Putamen (tissue), 1 donor: ENCODE measurements at places on chromosomes 3 and 15.

GRCh38 chr15:41133454-41133853 is 17.4 kb upstream of the INO80 start:
- DNase-seq = no peak

- no peak for DNase-seq
Observed at GRCh38 chr3:115806501-115806900, 183.2 kb downstream of the GAP43 start.

DNA sequence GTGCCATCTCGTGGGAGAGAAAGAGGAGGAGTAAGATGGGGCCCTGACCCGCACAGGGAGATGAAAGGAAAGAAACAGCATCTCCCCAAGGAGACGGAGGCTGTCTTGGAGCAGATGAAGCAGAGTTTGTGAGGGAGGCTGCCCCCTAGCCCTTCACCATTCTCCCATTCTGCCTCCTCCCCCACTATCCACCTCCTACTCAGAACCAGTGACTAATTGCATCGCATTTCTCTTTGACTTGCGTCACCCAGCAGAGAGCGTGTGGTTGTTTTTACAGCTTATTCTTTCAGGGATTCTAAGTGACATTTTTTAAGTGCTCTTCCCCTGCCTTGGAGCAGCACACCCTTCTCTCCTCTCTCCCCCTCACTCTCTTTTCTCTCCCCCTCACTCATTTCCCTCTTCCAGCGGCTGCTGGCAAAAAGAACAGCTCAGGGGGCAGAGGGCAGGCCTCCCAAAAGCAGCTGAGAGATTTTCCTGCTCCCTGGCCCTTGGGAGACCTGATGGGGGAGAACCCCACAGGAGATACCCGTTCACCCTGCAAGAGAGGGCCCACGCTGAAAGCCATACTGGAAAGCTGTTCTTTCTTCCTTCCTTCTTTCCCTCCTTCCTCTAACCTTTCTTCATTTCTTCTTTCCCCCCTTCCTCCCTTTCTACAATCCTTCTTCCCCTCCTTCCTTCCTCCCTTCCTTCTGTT is 91.8 kb downstream of the MRPL46 start:
- peak; percentile 81 for DNase-seq

GRCh38 chr3:154664714-154665113 is 234.7 kb upstream of the GPR149 start:
- DNase-seq = no peak

DNA sequence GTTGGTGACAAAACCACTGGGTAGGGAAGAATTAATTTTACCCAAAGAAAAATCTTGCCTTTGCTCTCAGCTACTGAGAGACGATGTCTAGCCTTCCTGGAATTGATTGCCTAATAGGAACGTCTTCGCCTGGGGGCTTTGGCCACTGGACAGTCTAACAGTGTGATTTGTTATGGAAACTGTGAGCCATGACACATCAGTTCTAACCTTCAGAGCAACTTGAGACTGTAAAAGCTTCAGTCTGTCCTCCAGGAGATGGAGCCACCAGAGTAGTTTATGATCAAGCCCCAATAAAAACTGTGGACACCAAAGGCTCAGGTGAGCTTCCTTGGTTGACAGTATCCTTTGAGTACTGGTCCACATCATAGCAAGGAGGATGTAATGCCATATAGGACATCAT is 235.8 kb upstream of the TMCO5A start:
- DNase-seq = no peak

GRCh38 chr15:59346951-59347350 is 25.7 kb downstream of the MYO1E start:
- DNase-seq = no peak

GRCh38 chr3:55059027-55059629 is 131.3 kb upstream of the LRTM1 start:
- DNase-seq = no peak

DNA sequence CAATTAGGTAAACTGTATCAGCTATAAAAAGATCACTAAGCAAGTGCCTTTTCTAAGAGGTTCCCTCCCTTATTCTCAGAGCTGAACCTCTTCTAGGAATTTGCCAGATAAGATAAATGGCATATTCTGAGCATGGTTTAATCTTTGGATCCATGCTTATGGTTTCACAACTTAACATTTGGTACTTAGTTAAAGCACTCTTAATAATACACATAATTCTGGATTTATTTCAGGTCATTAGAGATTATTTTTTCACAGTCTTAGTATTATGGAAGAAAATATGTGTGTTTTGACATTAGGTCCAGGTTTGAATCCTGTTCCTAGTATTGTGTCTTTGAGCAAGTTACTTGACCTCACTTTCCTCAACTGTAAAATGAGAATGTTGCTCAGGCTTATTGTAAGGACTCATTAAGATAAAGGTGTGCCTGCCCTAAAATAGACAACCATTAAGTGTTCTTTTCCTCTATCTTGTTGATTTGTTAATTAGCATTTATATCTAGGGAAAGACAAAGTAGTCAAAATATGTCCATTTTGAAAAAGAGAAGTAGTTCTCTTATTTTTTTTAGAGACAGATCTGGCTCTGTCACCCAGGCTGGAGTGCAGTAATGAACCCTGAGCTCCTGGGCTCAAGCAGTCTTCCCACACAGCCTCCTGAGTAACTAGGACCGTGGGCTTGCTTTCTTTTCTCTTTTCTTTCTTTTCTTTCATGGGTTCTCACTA is 43.4 kb downstream of the TSC22D2 start:
- no peak for DNase-seq

DNA sequence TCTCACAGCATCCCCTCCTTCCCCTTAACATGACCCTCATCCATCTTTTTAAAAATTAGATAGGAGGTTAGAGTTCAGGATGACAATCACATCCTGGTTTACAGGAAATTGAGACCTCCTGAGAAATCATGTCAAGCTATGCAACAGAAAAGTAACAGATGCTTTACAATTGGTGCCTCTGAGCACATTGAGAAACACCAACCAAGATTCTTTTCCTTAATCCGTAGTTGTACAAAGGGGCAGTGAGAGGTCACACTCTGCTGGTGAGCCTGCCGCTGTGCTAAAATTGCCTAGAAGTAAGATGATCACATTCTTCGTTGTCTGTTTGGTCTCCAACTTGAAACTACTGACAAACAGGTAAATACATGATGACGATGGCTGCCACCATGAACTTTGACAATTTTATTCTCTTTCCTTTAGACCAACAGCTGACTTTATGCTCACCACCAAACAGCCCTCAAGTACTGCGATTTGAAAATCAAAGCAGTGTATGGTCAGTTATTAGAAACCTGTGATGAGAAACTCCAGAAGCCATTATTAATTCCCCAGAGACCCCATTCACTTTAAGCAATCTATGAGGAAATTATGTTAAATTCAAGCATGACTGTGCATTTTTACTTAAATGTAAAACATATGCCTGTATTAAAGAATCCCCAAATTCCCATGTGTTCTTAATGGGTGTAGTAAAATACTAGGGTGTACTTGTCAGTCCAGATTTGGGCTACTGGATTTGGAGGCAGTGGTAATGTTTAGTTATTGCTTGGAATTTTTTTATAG is 210.7 kb upstream of the UBE2E1 start:
- DNase-seq = no peak

- no peak for DNase-seq
Observed at GRCh38 chr3:32224016-32224516, 14.4 kb upstream of the CMTM8 start.

- DNase-seq = no peak
Observed at GRCh38 chr15:77464129-77464865, 43.6 kb downstream of the HMG20A start.

- no peak for DNase-seq
Observed at GRCh38 chr3:36707623-36708409, 56.5 kb downstream of the DCLK3 start.

DNA sequence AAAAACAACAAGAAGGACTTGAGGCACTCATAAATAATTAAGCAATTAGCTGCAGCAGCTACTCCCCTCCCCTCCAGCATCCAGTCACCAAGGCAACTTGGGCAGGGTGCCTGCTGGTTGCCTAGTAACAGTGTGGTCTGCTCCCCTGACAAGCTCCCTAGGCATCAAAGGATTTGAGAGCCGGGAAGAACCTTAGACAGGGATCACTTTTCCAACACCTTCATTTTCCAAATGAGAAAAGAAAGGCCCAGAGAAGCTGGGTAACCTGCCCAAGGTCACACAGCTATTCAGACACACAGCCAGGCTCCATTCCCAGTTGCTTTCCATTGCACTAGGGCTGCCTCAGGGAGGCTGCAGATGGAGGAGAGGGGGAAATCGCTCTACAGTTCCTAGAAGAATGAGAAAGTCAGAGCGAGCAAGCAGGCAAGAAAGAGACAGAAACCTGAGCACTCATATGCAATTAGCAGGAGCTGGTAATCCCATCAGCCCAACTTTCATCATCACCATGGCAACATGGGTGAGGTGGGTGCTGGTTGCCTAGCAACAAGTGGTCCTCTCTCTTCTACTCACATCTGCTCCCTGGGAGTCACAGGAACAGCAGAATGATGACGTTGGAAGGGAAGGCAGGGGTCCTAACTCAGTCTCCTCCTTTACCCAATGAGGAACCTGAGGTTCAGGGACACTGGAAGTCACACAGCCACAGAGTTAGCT is 3.6 kb upstream of the EIF4E3 start:
- peak; percentile 77 for DNase-seq

DNA sequence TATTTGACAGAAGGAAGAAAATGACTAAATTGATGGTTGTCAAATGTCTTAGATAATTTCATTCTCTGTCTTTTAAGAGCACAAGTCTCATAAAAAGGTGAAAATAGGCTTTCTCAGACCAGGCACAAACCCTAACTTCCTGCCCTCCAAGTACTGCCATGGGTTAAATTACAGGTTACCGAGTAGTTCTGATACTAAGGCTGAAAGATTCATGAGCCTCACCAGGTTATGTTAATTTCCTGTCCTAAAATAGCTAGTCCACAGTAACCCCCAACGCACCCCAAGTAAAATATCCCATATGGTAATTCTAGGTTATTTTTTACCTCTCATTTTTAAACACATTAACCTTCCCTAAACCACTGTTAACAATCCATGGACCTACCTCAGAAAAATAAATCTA is 42.0 kb downstream of the GSK3B start:
- DNase-seq = no peak

GRCh38 chr15:81752974-81753373 is 292.8 kb downstream of the MEX3B start:
- DNase-seq = no peak

- DNase-seq = no peak
Observed at GRCh38 chr3:2838546-2839157, 271.5 kb downstream of the IL5RA start.

DNA sequence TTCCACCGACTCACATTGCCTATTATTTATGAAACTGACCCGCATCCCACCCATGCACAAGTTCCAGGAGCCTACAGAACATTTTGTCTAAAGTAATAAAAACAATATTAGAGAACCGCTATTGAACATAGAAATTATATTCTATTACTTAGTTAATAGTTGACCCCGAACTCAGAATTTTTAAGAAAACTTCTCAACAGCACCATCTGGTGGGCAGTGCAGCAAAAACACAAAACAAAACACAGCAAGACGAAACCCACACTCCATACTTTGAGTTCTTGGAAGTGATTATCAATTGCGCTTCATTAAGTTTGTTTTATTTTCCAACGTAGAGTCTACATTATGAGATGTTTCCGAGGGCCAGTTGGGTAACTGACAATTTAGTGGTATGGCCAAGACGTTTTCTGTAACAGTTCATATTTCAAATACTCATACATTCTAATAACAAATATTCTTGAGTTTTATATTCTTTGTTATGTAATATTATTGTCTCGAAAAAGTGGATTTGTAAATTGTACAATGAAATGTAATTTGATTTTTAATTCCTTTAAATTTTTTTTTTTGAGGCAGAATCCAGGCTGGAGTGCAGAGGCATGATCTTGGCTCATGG is 24.0 kb upstream of the C3orf70 start:
- no peak for DNase-seq

GRCh38 chr3:155919728-155920127 is 49.3 kb downstream of the GMPS start:
- DNase-seq = no peak

- DNase-seq = no peak
Observed at GRCh38 chr3:114554731-114555130, 260.9 kb downstream of the TIGIT start.

- no peak for DNase-seq
Observed at GRCh38 chr15:57924598-57924997, 140.9 kb downstream of the ALDH1A2 start.

DNA sequence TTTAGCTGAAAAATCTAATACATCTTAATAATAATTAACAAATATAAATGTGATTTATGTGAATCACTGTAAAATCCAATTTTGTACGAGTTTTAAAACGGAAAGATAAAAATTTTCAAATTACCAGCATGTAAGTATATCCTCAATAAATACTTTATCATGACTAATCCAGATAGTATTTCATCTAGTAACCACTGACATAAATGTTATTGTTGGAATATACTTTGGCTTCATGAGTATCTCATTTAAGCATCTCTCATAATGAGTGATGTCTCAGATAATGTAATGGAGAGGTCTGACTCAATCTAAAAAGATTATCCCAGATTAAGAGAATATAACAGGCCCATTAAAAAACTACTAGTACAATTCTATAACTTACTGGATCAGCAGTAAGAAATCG is 216.3 kb downstream of the STAG1 start:
- no peak for DNase-seq

DNA sequence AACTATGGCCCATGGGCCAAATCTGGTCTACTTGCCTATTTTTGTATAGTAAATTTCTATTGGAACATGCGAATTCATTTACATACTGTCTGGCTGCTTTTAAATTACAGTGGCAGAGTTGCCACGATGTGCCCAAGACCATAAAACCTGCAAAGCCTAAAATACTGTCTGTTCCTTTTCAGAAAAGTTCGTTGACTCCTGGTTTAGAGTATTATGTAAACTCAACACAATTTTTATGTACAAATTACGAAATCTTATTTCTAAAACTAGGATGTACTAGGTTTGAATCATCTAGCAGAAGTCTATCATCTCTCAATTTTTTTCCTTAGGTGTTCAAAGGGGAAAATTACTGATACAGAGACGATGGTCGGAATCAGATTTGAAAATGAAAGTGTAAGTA is 26.9 kb downstream of the SENP2 start:
- no peak for DNase-seq

DNA sequence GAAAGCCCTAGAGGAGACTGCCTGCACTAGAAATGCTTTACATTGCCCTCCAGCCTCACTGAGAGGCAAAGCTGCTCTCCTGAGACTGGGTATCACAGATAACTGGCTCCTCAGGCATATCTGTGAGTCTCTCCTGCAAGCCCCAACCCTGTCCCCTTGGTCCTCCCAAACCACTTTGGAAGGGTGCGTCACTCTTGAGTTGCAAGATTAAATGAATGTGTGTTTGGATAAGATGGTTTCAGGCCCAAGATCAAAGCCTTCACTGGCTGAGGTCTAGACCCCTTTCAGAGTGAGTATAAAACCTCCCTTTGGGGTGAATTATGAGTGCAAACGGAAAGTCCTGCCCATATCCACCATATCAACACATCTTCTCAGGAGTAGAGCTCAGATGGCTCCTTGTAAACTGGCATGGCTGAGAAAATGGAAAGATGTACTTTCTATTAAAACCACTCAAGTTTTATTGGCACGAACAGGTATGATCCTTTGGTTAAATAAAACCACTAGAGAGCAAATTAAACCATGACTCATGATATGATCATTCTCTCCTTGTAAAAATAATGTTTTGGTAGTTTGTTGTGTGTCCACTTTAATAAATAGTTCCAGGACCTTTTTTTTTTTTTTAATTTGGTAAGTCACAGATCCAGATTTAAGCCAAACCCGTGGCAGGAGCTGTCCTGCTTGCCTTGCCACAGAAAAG is 164.0 kb downstream of the CHST2 start:
- DNase-seq = no peak
